ENCODE measurements at places on chromosomes 7 and 10.

DNA sequence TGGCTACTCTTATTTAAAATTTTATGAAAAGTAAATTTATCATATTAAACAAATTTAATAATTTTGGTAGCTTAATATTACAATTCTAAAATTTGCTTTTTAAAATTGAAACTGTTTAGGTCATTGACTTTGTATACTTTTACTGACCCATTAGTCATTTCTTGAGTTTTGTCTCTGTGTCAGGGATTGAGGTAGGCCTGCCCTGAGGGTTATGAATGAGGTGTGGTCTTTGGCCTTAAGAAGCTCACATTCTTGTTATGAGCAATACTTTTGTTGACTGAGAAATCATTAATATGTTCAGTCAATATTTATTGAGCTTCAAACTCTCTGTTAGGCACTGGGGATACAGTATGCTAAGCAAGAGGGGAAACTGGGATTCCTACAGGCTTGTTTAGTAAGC is 47.0 kb upstream of the RPA3 start:
- H3K27ac ChIP-seq: no peak overlapping the region
- H3K4me1 ChIP-seq: peaks cover 23% of the 10 kb centered on the region
- H3K27me3 ChIP-seq: no peaks in the 10 kb centered on the region
- no peaks in the 10 kb centered on the region for H3K36me3 ChIP-seq
- H3K4me3 ChIP-seq: no peak overlapping the region

DNA sequence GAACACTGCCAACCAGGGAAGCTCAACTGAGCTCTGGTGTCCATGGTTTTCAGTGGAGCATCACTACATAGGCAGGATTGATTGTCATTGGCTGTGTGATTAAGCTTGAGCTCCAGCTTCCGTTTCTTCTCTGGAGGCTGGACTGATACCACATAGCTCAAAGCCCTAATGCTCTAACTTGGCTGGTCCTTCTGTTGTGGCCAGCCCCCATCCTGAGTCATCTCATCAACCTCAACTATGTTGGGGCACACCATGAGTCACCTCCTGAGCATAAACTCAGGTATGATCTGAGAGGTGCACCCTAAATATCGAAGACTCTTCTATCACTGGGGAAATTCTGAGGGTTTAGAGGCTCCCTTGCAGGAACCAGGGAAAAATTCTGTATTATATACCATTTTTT is 114.5 kb upstream of the INHBA start:
- no peak overlapping the region for H3K27ac ChIP-seq
- H3K4me1 ChIP-seq: no peaks in the 10 kb centered on the region
- H3K4me3 ChIP-seq: no peak overlapping the region
- peaks cover 7% of the 10 kb centered on the region for H3K27me3 ChIP-seq
- peaks cover 8% of the 10 kb centered on the region for H3K36me3 ChIP-seq

DNA sequence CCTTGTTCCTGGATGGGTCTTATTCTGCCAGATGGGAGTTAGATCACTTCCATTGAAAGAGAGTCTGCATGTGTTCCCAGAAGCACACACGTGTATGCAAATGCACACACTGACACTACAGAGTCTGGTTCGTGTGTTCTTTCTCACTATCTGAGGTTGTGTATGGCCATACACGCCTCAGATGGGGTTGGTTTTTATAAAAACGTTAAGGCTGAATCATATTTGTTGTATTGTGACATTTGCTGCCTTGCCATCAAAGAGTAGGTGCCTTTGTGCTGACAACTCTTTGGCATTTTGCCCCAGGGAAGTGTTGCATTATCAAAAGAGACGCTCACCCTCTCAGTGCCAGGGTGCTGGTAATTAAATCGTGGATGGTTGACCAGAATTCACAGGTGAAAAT is 37.7 kb upstream of the HDAC9 start:
- H3K36me3 ChIP-seq: no peaks in the 10 kb centered on the region
- no peak overlapping the region for H3K27ac ChIP-seq
- H3K4me1 ChIP-seq: peaks cover 7% of the 10 kb centered on the region
- DNase-seq: no peak
- H3K4me3 ChIP-seq: no peak overlapping the region

DNA sequence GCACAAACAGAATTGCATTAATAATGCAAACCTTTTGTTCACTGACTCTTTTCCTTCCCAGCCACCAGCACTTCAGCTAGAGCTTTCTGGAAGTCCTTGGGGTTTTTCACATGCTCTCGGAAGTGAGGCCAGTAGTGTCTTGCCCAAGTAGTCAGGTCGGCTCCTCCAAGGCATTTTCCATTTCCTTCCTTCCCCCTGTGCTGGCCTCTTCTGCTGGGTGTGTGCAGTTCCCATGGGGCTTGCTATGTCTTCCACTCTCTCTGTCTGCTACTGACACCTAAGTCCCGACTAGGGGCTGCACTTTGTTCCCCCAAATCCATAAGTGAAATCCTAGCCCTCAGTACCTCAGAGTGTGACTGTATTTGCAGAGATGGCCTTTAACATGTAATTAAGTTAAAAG is 175.6 kb upstream of the BMPER start:
- H3K27ac ChIP-seq: peak overlapping the region; percentile 92
- DNase-seq: no peak
- H3K4me1 ChIP-seq: peaks cover 89% of the 10 kb centered on the region
- peaks cover 5% of the 10 kb centered on the region for H3K36me3 ChIP-seq

DNA sequence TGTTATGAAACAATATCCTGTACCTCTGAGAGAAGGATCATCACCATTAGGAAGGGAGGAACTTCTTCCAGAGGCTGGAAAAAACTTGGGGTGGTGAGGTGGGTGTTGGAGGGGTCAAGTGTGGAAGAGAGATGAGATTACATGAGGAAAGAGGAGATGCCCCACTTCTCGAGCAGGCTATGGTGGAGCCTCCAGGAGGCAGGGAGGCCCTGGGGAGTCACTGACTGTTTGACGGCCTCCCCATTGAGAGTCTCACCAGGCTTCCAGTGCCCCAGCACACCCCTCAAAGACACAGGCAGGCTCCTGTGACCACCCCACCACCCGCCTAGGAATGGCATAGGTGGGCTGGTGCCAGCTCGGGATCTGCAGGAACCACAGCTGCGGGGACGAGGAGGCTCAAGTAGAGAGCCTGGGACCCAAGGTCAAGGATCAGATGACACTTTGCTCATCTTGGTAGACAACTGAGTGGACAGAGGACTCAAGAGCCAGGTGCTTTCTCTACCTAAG is 185.3 kb upstream of the GDF10 start:
- no peak overlapping the region for H3K4me3 ChIP-seq
- no peaks in the 10 kb centered on the region for H3K36me3 ChIP-seq
- DNase-seq: no peak
- no peak overlapping the region for H3K27ac ChIP-seq

DNA sequence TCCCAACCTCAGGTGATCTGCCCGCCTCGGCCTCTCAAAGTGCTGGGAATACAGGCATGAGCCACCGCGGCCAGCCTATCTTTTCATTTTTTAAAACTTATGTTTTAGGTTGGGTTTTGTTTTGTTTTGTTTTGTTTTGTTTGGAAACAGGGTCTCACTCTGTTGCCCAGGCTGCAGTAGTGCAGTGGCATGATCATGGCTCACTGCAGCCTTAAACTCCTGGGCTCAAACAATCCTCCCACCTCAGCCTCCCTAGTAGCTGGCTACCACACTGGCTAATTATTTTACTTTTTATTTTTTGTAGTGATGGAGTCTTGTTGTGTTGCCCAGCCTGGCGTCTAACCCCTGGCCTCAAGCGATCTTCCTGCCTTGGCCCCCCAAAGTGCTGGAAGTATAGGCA is 19.4 kb upstream of the AGFG2 start:
- DNase-seq: no peak
- peaks cover 5% of the 10 kb centered on the region for H3K4me1 ChIP-seq
- H3K27ac ChIP-seq: no peak overlapping the region
- no peaks in the 10 kb centered on the region for H3K36me3 ChIP-seq
- no peak overlapping the region for H3K4me3 ChIP-seq

DNA sequence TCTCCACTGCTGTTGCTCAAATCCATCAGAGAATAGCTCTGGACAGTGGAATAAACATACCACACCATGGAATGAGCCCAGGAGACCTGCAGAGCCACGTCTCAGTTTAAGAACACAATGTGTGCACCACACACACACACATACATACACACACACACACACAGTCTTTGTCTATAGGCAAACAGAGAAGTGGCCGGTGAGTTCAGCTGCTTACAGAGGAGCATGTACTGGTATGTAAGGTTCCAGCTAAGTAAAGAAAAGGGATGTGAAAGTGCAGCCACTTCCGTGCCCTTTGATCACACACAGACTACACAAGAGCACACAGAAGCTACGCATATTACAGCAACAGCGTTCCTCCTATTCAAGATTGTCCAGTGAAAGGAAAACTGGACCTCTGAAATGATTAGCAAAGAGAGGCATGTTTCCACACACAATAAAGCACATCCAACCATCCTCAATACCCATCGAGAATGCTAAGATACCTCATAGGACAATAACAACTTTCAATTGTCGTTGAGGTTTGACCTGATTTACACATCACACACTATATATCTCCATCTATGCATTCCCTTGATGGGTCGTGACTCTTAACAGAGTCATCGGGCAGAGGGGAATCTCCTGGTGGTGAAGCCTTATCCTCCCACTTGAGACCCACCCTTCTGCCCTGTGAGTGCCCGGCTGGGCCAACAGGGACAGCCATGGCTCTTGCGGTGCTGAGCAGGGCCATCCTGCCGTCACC is 23.6 kb downstream of the SLC35B4 start:
- no peak overlapping the region for H3K4me3 ChIP-seq
- peaks cover 51% of the 10 kb centered on the region for H3K36me3 ChIP-seq
- H3K27ac ChIP-seq: peak overlapping the region; percentile 74
- H3K27me3 ChIP-seq: peaks cover 2% of the 10 kb centered on the region
- H3K4me1 ChIP-seq: peaks cover 13% of the 10 kb centered on the region

DNA sequence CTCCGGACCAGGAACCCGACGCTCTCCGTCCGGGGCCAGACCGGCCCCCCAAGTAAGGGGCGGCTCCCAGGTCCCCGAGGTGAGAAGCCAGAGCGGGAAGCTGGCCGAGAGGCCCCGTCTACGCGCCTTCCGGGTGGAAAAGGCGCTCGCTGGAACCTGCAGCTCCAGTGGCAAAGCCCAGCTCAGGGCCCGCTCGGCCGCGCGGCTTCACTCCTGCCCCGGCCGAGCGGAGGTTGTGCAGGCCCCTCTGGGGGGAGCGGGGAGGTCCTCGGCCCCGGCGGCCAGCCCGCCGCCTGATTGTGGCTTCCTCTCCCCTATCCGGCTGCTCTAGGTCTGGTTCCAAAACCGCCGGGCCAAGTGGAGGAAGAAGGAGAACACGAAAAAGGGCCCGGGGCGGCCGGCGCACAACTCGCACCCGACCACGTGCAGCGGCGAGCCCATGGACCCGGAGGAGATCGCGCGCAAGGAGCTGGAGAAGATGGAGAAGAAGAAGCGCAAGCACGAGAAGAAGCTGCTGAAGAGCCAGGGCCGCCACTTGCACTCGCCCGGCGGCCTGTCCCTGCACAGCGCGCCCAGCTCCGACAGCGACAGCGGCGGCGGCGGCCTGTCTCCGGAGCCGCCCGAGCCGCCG is 2.9 kb downstream of the UNCX start:
- peak overlapping the region; percentile 81 for H3K4me3 ChIP-seq
- peaks cover 46% of the 10 kb centered on the region for H3K4me1 ChIP-seq
- DNase-seq: peak; percentile 44
- H3K27ac ChIP-seq: no peak overlapping the region

DNA sequence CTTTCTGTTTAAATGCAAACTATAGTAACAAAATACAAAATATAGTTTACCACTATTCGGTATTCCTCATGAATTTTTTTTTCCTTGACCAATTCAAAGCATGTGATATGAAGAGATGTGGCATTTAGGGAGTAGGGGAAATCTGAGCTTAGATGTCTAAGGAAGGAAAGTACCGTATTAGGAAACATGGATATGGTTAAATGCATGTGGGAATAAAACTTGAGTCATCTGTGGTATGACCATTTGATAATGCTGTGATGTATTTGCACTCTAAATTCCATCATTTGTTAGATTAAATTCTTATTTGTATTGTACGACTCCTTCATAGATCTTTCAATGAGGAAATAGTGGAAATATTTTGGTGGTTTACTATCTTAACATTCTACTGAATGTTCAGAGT is 19.7 kb downstream of the AHR start:
- no peak overlapping the region for H3K4me3 ChIP-seq
- H3K36me3 ChIP-seq: no peaks in the 10 kb centered on the region
- no peaks in the 10 kb centered on the region for H3K4me1 ChIP-seq
- DNase-seq: no peak
- no peaks in the 10 kb centered on the region for H3K27me3 ChIP-seq
- H3K27ac ChIP-seq: no peak overlapping the region

DNA sequence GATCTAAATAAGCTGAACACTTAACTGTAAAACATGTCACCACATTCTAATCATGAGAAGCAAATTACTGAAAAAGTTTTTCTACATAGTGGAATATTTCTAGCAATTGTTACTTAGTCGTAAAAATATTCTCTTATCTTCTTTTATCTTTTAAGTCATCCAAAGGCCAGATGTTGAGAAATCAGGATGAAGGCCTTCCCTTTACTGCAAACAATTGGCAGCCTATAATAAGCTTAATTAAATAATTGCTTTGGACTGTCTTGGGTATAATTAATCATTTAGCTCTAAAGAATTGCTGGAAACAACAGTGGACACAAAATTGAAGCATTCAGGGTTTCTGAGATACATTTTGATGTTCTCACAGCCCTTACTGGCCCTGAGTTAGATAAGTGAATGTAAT is 226.5 kb downstream of the FANK1 start:
- peaks cover 9% of the 10 kb centered on the region for H3K27me3 ChIP-seq
- peaks cover 5% of the 10 kb centered on the region for H3K4me1 ChIP-seq
- H3K36me3 ChIP-seq: no peaks in the 10 kb centered on the region
- no peak overlapping the region for H3K27ac ChIP-seq
- no peak overlapping the region for H3K4me3 ChIP-seq

GRCh38 chr10:100986952-100987684 is at the start of the genes MRPL43 and TWNK:
MRPL43 (minus strand) TSS chr10:100987497; CDS start chr10:100987443, 54 bp downstream.
TWNK (plus strand) TSS chr10:100987543; CDS start chr10:100988211, 668 bp downstream.
- peak within 1 kb of the TSS; percentile 98 for H3K27ac ChIP-seq
- peaks cover 40% of the 10 kb centered on the region for H3K4me1 ChIP-seq
- H3K4me3 ChIP-seq: peak within 1 kb of the TSS; percentile 97
- peak; percentile 89 for DNase-seq

DNA sequence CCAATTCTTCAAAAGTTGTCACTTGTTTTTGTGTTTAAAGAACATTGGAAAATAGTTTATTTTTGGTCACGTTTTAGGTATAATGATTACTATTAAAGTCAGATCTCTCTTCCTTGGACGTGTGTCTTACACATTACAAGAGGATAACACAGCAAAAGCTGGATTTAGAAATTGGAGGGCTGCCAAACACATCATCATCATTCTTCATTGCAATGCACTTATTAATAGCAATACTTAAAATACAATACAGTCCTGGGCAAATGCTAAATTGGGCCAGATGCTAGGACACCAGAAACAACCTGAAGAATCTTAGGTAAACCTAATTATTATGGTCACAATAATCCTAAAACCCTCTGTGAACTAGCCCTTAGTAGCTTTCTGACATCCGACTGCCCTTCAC is 303.6 kb downstream of the DGKB start:
- no peaks in the 10 kb centered on the region for H3K36me3 ChIP-seq
- no peak overlapping the region for H3K27ac ChIP-seq
- no peaks in the 10 kb centered on the region for H3K4me1 ChIP-seq
- H3K27me3 ChIP-seq: no peaks in the 10 kb centered on the region
- H3K4me3 ChIP-seq: no peak overlapping the region

GRCh38 chr10:11242443-11243387 is 225.0 kb downstream of the CELF2 start:
- DNase-seq: no peak
- H3K27me3 ChIP-seq: peaks cover 2% of the 10 kb centered on the region
- no peaks in the 10 kb centered on the region for H3K4me1 ChIP-seq
- no peak overlapping the region for H3K27ac ChIP-seq
- H3K4me3 ChIP-seq: no peak overlapping the region

GRCh38 chr7:91875851-91876250 is 4.7 kb downstream of the MTERF1 start:
- peaks cover 25% of the 10 kb centered on the region for H3K4me1 ChIP-seq
- no peak overlapping the region for H3K27ac ChIP-seq
- H3K4me3 ChIP-seq: no peak overlapping the region
- no peaks in the 10 kb centered on the region for H3K27me3 ChIP-seq
- peaks cover 40% of the 10 kb centered on the region for H3K36me3 ChIP-seq

Data from nephron progenitor cell (in vitro differentiated cells).